ENCODE measurements at places on chromosomes 16 and 17. TPM values are rescaled to one million over a fixed set of nuclear protein-coding genes. Genes with fewer than 3 reads are reported as not detected.

Gene ERN2
- total RNA-seq = not detected

Gene SMPD3
- 0.17 TPM for total RNA-seq

Gene NPIPA8
- total RNA-seq = not detected

Gene CCDC154
- 0.09 TPM for total RNA-seq

DNA sequence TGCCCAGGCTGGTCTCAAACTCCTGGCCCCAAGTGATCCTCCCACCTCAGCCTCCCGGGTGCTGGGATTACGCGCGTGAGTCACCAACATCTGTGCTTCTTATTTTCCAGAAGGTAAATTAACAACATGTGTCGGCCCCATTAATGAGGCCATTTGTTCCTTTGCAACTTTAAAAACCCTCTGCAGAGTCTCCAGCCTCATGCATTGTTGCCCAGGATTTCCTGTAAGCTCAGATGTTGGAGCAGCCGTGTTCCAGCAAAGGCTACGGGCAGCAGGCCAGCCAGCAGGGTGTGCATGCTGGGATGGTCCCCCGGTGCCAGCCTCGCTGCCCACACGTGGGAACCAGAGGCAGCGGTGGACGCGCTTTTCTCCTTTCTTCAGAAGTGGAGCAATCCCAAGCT is 19.1 kb upstream of the HEXD start:
- DNase-seq = peak; percentile 64

GRCh38 chr16:68744744-68745280 is 7.7 kb downstream of the CDH1 start:
- no peak for DNase-seq

DNA sequence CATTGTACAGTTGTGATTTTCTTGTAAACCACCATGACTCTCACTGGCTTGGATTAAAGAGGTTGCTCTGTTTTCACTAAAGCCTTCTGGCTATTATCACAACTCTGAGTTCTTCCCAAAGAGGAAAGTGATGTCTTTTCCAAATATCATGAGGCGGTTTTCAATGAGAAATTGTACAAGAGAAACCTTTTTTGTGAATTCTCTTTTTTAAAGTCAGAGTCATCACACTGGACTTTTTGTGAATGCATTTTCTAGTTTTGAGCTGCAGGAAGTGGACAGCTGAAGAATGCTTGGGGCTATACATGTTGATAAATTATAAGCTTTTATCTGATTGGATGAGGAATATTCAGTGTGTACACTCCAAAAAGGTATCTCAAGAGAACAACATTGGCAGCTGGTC is 100.2 kb downstream of the PHKB start:
- DNase-seq = no peak

All from dermis blood vessel endothelial cell (primary cell).